CD4-positive, alpha-beta memory T cell (primary cell): ENCODE measurements at places on chromosomes 4 and X.

GRCh38 chr4:37644962-37645361 is 41.2 kb downstream of the RELL1 start:
- DNase-seq: no peak

- DNase-seq: no peak
Observed at GRCh38 chr4:163505374-163505773, 10.9 kb downstream of the TMA16 start.

GRCh38 chr4:169922632-169923276 is 103.4 kb downstream of the MFAP3L start:
- no peak for DNase-seq

DNA sequence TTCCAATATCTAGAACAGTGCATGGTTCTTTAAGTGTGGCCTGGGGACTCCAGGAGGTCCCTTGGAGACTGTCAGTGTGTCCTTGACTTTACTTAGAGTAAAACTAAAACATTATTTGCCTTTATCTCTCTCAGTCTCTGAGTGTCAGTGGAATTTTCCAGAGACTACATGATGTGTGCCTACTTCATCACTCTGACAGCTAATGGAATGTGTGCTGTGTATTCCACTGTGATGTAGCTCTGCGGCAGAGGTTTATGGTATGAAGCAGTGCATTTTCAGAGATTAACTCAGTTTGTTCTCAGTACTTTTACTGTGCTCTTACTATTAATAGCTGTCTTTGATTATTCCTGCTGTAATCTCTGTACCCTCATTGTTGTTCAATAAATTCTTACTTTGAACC is 85.6 kb downstream of the MANBA start:
- DNase-seq: no peak

- DNase-seq: no peak
Observed at GRCh38 chr4:182764137-182764536, 153.0 kb downstream of the DCTD start.

- no peak for DNase-seq
Observed at GRCh38 chr4:40340030-40340429, 4.9 kb downstream of the CHRNA9 start.

GRCh38 chr4:185421366-185422124 is 4.2 kb downstream of the UFSP2 start:
- no peak for DNase-seq

DNA sequence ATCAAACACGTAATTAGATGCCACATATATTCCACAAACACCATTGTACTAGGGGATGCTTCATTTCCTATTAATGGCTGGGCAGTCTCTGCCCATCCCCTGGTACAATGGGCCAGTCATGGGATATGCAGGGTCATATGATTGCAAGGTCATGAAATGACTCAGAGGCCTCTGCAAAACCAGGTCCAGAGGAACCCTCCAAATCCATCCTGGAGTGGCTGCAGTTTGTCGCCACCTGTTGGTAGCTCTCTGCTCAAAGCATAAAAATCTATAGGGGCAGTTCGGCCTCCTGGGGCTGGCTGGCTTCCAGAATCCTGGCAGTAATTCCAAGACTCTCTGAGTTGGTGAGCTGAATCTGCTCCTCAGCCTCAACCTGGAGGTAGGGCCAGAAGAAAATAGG is 22.9 kb upstream of the PUDP start:
- DNase-seq: peak; percentile 26

DNA sequence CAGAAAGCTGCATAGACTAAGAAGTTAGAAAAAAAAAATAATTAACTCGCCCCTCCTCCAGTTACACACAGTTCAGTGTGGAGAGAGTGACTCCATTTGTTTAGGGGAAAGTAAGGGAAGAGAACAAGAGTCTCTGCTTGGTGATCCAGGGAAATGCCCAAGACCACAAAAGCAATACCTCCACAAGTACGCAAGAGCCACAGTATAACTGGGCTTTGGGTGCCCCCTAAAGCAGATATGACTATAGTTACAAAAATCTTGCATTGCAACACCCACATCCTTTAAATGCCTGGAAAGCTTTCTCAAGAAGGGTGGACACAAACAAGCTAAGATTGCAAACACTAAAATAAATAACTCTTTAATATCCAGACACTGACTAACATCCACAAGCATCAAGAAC is 164.2 kb upstream of the NRK start:
- no peak for DNase-seq

DNA sequence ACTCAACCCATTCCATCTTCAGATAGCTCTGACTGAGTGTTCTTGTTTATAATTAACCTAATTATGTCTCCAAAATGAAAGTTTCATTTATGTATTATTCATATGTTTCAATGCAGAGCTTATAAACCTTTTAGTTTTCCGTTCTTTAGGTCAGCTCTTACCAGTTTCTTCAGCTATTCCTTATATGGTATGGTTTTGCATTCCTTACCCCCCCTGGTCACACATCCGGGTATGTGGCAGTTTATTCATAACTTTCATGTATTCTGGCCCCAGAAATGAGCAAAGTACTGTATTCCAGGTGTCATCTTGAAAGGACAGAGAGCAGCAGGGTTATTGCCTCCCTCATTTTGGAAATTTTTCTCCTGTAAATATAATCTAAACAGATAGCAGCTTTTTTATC is 16.8 kb upstream of the IGSF1 start:
- DNase-seq: no peak

DNA sequence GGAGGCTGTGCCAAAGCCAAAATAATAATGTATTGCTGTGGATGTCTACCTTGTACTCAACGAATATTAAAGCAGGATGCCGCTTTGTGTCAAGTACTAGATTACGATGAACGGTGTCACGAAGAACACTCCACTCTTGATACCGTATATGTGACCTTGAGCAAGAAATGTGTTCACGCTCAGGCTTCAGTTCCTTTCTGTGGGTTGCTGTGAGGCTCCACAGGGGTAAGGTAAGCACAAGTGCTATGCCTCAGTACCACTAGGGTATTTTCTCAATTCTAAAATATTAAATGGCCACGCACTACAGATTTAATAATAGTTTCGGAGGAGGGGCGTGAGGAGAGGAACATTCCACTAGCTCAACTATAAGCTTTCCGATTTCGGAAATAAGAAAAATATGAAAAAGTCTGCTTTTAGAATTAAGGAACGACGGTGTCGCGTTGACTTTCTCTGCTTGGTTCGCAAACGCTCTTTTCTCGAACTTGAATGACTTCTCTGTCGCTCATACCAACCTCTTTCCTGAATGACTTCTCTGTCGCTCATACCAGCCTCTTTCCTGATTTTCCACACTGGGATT is 607 bp upstream of the SCOC start:
- peak; percentile 38 for DNase-seq

GRCh38 chrX:101164766-101165590 is 54.6 kb upstream of the DRP2 start:
- DNase-seq: no peak

- no peak for DNase-seq
Observed at GRCh38 chr4:149933883-149934282, 118.2 kb upstream of the IQCM start.

DNA sequence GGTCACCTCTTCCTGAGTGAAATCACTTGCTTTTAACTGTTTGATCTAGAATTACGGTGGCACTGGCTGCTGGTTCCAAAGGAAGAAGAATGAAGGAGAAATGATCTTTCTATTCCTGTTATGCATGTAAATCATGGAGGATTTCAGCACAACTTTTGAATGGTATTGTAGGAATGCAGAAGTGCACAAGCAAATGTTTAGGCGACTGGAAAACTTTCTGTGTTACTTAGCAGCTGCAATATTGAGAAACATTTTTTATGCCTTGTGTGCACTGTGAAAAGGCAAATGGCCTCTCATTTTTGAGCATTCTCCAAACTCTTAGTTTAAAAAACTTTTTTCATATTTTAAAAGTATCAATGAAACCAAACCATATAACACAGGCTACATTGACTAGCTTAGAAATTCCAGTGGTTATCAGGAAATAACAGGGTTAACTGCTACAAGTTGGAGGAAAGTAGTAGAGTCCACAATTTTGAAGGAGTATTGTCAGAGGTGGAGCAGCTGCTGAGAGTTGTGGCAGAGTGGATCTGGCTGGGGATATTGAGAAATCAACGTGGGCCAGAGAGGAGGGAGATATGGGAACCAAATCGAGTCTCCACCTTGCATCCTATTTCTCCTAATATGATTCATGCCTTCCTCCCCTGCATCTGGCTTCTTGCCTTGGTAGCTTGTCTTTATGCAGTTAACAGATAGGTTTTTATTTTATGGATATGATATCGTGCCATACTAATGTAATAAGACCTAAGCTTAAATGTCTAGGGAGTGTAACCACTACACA is 32.0 kb upstream of the FHL1 start:
- no peak for DNase-seq

GRCh38 chr4:99134586-99134985 is 9.5 kb downstream of the ADH4 start:
- no peak for DNase-seq

- no peak for DNase-seq
Observed at GRCh38 chr4:189060104-189060503, 880.6 kb upstream of the FRG1 start.

DNA sequence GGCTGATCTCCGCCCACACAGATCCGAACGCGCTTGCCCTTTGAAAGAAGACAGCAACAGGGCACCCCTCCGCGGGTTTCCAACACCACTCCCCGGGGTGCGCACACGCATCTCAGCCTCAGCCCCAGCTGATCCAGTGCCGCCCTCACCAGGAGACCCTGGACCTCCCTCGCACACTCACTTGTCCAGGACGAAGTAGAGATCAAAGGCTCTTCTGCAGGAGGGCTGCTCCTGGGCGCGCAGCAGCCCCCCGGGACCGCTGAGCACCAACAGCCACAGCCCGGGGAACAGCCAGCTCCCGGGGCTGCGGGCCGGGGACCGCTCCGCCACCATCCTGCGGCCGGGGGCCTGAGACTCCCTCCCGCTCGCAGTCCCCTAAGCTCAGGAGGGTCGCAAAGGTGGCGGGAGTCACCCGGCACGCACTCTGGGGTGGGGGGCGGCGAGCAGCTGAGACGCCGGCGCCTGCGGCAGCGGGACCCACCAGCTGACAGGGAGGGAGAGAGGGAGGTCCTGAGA is 743 bp downstream of the ANTXR2 start:
- DNase-seq: peak; percentile 64

DNA sequence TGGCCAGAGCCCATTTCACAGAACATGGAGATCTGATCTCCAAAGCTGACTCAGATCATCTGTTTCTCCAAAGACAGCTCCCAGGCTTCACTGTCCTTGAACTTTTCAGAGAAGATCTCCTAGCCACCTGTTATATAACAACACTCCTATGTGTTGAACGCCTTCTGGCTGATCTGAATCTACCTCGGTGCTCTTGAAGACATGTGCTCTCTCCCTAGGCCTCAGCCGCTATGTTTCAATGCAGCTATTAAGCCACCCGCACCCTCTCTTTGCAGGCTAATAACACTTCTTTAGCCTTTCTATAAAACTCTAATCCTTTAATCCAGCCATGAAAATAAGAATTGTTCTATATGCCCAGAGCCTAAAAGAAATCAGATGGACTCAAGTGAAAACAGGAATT is 34.9 kb downstream of the SEL1L3 start:
- no peak for DNase-seq

- no peak for DNase-seq
Observed at GRCh38 chr4:105780176-105780575, 71.6 kb downstream of the GSTCD start.

- DNase-seq: no peak
Observed at GRCh38 chrX:117196481-117196880, 733.7 kb upstream of the CT83 start.

DNA sequence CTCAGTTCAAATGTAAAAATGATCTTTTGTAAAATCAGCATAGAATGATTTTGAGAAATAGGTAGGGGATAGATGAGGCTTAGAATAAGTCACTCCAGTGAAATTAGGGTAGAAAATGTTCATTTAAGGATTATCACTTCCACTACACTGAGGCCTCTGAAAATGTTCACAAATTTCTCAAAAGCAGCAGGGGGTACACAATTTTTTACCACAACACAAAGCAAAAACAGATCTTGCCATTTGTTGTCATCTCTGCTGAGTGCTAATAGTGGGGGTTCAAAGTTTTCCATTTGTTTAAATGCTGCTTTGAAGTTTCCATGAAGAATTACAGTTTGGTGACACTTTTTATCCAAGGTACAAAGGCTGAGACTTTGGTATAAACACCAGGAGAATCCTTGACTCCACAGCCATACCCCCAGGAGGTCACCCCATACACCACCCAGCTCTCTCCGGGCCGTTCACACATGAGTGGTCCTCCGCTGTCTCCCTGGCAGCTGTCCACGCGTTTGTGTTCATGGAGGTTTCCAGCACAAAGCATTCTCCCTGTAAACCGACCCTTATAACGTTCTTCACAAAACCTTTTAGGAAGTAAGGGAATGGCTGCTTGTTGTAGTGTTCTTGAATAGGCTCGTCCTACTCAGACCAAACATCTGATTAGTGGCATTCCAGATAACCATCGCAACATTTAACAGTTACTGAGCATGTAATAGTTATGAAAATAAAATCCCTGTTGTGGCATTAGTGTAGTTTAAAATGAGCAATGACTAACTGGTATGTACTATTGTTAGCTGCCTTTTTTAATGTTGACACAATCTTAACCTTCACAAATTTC is 71.0 kb downstream of the PRSS12 start:
- no peak for DNase-seq

- DNase-seq: no peak
Observed at GRCh38 chr4:158622251-158622650, 49.4 kb downstream of the C4orf46 start.

- DNase-seq: no peak
Observed at GRCh38 chrX:77622672-77623071, 163.3 kb downstream of the ATRX start.

GRCh38 chr4:181776264-181777054 is 466.7 kb upstream of the TENM3 start:
- DNase-seq: no peak

DNA sequence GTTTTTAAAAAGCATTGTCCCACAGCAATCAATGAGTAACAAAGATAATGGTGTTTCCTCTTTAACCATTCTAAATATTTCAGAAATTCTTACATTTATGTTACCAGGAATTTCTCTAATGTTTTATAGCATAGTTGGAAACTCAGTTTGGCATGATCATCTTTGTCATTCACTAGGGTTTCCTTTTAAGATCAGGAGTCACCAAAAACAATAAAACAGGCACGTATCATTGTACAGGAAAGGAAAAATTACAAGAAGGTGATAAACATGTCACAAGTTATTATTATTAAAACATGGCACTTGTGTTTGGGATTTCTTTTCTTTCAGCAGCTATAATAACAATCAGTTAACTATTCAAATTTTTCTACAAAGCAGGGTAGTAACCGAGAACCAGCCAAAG is 84.0 kb downstream of the SLC10A7 start:
- no peak for DNase-seq

- no peak for DNase-seq
Observed at GRCh38 chr4:151403656-151404055, 5.3 kb upstream of the FHIP1A start.

GRCh38 chr4:152187693-152188092 is 348.2 kb downstream of the FBXW7 start:
- no peak for DNase-seq

GRCh38 chrX:13158911-13159310 is 114.5 kb upstream of the FAM9C start:
- DNase-seq: no peak
